ENCODE measurements at places on chromosomes 4 and X.

DNA sequence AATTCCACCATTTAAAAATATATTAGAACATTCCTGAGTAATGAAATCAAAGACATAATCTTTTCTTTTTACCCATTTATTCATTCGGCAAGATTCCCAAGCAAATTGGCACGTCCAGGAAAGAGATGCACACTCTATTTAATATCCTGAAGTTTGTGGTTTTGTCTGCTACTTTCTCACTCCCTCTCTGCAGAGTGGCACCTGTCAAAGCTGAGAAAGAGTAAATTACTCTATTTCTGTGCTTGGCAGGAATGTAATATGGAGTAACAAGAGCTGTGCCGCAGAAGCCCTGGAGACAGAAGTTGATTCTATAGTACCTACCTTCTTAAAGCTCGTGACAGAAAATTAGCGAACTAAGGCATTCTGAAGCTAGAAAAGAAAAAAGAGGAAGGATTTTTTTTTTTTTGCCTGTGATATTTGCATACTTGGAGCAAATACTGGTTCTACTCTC, 5.5 kb downstream of the GSTCD start:
- peak; percentile 77 for DNase-seq

DNA sequence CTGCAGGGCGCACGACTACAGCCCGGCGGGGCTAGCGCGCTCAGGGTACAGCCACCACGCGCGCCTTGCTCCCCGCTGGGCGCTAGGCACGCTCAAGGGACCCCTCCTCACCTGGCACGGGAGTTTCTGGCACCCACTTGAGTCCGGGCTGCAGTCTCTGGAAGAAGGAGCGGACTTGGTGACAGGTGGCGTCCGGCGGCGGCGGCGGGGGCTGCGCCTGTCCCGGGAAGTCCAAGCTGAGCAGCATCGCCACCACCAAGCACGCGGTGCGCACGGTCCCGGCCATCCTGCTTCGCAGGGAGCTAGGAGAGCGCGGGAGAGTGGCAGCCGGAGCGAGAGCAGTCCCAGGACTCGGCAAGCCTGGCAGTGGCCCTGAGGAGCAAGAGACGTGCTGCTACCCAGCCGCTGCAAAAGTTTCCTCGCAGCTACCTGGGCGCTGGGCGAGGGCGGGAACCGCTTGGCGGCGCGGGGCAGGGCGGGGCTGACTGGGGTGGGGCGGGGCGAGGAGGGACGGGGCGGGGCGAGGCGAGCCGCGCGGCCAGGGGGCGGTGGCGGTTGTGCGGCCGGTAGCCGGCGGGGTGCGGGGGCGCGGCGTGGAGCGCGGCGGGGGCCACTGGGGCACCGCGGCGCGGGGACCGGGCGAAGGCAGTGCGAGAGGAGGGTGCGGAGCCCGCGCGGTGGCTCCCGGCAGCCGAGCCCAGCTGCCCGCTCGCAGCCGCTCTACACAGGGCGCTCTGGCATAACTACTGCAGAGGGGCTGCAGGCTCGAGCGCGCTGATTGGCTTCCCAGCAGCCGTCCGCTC, at the start of gene GPC3:
Gene GPC3 (minus strand): TSS at position 431 of the 803 bp plus-strand sequence.
- DNase-seq: no peak

DNA sequence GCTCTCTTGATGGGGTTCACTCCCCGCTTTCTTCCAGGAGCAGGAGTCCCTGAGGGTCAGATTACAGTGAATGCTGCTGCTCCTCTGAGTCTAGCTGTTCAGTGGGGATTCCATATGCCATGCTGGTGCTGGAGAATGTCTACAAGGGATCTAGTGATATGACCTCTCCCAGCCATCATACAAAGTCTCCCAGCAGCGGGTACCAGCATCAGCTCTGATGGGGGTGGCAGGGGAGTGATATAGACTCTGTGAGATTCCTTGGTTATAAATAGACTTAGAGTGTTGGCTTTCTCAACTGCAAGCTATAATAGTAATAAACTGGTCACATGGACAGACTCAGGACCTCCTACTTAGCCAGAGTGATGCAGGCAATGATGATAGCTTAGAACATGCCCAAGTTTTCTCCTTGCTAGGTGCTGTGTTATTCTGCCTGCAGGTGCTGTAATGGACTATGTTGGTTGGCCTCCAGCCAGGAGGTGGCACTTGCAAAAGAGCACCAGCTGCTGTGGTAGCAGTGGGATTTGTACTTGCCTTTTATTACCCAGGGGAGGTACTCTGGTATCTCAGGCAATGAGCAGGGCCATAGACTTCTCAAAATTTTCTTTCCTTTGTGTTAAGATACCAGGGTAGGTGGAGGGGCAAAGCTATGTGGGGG, 202.9 kb downstream of the CHIC1 start:
- DNase-seq: no peak

DNA sequence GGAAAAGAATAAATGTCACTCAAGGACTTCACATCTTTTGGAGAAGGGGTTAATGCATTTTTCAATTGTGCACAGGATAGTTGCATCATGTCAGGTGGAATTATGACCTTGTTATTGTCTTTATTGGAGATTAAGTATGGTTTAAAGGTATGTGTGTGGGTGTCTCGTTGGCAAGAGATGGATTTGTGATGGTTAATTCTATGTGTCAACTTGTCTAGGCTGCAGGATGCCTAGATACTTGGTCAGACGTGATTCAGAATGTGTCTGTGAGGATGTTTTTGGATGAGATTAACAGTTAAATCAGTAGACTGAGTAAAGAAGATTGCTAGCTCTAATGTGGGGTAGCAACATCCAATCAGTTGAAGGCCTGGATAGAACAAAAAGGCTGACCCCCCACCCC, 42.2 kb upstream of the HSD17B10 start:
- no peak for DNase-seq

DNA sequence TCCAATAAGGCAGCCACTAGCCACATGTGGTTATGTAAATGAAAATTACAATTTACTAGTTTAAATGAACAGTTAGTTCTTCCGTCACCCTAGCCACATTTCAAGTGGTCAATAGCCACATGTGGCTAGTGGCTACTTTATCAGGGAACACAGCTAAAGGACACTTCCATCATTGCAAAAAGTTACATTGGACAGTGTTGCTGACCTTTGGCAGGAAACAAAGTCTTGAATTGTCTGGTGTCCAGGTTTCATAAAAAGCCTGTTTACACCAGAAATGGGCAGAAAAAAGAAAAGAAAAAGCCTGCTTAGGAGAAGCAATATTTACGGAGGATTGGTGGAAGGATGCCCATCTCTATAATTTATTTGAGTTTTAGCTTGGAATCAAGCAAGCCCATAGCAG, 38.6 kb downstream of the RWDD4 start:
- no peak for DNase-seq

DNA sequence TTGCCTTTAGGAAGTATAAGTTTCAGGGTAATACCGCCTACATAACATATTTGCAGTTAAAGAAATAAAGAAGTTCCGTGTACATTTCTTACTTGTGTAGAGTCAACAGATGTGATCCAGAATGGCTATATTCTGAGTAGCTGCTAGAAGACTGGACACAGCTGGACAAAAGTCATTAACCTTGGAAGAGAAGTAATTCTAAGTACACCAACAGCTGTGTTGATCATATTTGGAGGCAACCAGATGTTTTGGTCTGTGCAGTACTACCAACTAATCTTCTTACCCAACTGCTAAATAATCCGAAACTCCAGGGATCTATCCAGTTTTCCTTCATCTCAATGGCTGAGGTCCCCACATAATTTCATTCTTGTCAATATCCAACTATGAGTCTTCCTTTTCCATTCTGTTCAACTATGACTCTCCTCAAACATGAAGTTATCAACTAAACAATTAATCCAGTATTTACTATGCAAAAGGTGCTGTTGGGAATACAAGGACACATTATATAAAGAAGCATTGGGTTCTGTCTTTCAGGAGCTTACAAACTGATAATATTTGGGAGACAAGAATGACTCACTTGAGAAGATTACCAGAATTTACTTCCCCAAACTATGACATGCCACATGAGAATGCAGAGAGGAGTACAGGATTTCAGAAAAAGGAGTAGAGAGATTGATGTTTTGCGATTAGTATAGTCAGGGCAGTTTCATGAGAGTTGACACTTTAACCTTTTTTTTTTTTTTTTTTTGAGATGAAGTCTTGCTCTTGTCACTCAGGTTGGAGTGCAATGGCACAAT, 78.2 kb downstream of the COL4A6 start:
- no peak for DNase-seq

DNA sequence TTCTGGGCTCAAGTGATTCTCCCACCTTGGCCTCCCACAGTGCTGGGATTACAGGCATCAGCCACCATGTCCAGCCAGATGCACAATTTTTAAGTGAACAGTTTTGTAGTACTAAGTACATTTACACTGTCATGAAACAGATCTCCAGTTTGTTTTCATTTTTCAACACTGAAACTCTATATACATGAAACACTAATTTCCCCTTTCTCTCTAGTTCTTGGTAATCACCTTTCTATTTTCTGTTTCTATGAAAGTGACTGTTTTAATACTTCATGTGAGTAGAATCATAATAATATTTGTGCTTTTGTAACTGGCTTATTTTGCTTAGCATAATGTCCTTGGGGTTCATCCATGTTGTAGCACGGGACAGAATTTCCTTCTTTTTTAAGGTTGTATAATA, 237.4 kb downstream of the CAMK2D start:
- DNase-seq: no peak

DNA sequence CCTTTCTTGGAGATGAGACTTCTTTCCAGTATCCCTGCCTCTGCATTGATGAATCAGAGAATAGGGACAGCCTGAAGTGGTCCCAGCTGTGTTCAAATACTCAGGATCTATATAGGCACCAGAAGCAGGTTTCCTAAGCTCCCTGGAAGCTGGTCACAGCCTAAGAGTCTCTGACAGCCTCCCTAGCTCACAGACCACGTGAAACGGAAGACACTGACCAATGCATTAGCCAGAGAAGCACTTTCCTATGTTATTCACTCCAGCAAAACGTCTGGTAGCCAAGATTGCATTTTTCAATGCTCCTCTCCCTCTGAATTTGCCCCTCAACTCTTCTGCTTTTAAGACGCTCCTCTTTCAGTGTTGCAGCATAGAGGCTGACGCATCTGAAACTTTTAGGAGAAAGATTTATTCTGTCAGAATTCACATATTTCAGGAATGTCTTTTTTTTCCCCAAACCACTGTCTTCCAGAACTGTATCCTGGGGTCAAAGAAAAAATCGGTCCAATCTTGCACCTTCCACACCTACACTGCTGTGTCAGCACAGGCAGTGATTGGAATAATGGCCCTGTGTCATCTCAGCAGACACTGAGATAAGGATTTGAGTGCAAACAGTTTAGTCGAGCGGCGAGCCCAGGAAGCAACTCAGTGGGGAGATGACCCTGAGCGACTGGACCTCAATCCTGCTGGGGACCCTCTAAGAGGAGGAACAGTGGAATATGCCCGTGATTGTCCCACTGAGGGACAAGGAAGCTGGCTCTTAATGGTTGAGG, 109.4 kb downstream of the SMIM20 start:
- DNase-seq: no peak

DNA sequence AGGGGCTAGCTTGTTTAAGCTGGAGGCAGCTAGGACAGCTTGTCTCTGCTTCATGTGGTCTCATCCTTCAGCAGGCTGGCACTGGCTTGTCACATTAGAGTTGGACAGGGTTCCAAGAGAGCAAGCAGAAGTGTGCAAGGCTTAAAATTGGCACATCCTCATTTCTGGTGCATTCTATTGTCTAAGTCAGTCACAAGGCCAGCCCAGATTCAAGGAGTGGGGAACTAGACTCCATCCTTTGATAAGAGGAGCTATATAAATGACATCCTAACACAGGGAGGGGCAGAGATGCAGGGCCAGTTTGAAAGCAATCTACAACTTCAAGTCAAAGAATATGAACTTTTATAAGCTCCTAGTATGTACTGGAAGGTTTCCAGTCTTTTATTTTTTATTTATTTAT, 313.2 kb downstream of the PTTG2 start:
- no peak for DNase-seq

DNA sequence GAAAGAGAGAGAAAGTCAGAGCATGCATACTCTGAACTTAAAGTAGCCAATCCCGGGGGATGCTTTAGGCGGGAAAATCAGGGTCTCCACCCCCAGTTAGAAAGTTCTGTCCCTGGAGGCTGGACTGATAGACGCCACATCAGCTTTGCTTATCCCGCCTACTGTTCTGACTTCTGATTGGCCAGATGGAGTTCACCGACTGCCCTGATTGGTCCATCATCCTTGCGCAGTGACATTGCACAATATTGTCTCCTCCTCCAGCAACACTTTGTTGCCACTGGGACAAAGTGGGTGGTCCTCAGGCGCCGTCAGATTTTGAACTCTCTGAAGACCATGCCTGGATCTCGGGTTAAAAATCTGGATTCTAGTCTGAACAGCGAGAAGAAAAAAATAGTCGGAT, 50.3 kb downstream of the SSX3 start:
- DNase-seq: no peak

DNA sequence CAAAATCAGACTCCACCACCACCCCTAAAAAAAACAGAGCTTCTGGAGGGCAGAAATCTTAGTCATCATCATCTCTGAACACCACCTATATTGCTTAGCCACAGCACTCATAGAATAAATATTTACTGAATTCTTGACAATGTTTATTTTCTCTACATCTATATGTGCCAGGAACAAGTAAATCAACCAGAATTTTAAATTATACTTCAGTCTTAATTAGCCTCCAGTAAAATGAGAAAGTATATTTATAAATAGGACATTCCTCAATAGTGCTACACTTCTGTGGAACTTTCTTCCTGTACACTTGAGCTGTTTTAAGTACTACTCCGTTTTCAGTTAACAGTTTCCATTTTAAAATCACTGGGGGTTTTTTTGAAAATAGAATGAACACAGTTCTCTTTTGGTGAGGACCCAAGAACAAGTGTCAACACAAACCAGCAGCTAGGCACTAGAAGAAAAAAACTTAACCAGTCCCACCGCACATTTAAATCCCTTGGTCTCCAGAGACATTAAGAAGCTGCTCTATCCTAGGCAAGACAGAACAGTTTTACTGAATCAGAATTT, 25.5 kb downstream of the SMIM14 start:
- no peak for DNase-seq

- DNase-seq: no peak
These were observed 107.2 kb downstream of the TRIML1 start for GRCh38 chr4:188246488-188246887.

DNA sequence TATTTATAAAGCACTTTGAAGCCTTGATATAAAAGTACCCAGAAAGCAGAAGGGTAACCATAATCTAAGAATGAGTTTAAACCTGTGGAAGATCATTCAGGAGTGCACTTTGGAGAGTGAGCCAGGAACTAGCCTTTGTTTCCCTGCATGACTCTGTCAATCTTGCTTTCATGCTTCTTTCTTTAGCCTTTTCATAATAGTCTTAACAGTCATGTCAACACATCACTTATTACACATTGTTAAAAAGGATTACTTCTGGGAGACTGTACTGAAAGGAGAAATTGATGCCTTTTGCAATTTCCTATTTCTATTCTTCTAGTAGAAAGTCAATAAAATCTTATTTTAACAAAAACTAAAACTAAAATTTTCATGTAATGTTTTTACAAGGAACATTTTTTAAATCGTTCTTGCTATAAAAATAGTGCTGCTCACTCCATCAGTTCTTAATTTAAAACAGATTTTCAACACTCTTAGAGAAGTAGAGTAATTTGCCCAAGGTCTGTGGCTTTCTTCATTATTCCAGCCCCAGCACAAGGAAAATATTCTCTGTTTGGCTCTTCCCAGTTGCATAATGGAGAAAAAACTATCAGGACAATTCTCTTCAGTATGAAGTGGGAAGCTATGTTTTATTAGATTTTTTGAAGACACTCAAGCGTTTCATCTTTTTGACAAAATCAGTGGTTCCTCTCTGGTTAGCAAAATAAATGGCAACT, 35.4 kb upstream of the SPP1 start:
- no peak for DNase-seq

Measured in Kasumi-1 (cell line).